ENCODE measurements at places on chromosomes 4 and X.

- no peak for DNase-seq
Observed at GRCh38 chr4:137956256-137956655, 285.9 kb downstream of the SLC7A11 start.

DNA sequence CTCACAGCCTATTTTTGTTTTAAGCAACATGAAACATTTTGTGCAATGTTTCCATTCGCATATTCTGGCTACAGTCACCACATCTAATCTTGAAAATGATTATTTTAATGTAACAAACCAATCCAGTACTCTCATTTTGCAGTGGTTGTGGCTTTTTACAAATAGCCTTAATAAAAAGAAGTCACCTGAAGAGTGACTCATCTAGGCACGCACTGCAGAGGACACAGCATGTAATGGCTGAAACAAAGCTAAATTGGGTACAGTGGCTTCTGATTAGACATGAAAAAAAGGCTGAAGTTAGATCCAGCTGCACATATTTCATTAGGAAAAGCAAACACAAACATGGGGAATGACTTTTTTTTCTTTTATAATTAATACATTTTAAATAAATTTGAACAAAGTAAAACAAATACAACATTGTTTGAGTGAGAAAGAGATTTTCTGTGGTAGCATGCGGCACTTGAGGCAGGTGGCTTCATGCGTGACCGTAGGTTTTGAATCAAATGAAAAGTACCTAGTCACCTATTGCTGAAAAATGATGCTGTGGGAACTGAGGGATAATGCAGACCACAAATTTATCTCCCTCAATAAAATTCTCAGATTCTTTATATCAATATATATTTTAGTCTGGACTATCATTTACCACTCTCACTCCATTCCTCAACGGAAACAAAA lies 240.8 kb upstream of the DDX53 start:
- DNase-seq = no peak

DNA sequence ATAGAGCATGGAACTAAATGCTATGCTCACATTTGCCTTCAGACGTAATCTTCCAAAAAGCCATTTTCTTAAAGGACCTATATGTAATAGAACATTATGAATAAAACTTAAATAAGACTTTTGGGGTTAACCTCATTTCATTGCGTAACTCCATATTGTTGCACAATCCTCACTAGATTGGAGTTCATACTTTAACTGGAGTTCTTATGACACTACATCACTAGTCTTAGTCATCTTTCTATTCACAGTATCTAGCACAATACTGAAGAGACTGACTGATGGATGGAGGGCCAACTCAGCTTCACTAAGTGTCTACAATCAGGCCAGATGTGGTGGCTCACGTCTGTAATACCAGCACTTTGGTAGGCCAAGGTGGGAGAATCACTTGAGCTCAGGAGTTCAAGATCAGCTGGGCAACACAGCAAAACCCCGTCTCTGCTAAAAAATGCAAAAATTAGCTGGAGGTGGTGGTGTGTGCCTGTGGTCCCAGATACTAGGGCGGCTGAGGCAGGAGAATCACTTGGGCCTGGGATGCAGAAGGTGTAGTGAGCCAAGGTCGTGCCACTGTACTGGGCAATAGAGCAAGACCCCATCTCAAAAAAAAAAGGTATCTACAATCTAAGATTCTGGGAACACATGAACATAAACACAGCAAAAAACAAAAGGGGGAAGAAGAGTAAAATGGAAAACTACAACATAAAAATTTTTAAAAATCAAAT lies 80.8 kb upstream of the MAB21L2 start:
- no peak for DNase-seq

DNA sequence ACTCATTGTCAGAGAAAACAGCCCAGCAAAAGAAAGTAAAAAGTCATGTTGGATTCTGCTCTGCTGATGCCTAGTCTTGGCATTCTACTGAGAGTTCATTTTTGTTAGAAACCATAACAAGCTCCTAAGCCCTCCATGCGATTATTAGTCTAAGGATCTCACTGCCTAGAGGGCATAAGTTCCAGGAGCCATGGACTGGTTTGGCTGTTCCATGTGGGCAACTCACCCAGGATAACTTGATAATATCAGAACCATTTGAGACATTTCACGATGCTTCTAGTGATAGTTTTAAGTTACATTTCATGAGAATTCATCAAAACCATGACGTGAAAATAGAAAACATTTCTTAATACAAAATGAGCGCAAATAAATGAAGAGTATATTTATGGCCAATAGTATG lies 376.8 kb upstream of the GALNT7 start:
- DNase-seq = no peak

- DNase-seq = no peak
Observed at GRCh38 chr4:27836523-27836922, 975.9 kb downstream of the STIM2 start.

- no peak for DNase-seq
Observed at GRCh38 chr4:14265651-14266050, 638.1 kb upstream of the BOD1L1 start.

DNA sequence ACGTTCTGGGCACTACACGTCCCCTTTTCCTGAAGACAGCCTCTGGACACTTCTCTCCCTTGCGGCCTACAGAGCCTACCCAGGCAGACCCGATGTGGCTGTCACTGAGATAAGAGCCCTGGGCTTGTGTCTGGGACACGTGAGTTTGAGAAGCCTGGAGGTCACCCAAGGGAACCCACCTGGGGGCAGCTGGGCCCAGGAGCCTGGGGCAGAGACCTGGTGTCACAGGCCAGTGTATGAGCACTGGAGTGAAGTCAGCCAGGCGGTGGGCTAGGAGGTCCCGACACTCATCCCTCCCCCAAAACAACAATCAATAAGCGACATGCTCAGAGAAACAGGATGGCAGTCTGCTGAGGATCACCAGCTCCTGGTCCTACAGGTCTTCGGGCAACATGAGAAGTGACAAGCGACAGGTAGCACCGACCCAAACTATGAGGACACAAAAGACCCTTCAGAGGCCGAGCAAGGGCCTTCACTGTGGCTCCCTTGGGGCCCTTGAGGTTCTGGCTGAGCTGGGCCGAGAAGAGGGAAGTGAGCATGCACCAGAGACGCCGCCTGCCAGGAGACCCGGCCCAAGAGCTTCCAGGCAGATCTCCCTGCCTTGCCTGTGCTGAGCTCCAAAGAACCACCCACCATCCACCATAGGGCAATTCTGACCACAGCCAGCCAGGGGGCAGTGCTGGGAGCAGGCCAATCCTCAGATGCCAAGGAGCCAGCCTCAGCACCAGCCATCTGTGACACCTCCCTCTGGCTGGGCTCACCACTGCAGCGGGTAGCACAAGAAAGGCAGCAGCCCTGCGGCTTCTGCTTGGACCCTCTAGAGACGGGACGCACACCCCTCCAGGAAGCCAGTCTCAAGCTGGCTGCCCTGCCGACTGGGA lies 11.0 kb upstream of the DUSP9 start:
- DNase-seq = no peak

GRCh38 chr4:8818063-8818881 lies 53.4 kb downstream of the HMX1 start:
- no peak for DNase-seq

DNA sequence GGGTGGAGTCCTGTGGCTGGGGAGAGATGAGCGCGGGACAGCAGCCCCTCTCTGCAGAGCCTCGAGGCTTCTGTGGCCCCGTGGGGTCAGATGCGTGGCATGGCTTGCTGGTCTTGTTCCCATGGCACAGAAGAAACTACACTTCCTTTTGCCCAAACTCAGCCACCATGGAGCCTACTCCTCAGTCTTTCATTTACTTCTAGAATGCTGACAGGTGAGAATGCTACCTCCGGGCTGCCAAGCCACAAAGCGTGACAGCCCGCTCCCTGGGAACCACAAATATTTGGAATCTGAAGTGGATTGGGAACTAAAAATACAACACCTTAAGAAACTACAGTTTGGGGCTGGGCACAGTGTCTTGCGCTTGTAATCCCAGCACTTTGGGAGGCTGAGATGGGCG lies 98.0 kb downstream of the TRAPPC11 start:
- DNase-seq = no peak

GRCh38 chr4:103895876-103896465 lies 176.2 kb upstream of the TACR3 start:
- no peak for DNase-seq

- DNase-seq = no peak
Observed at GRCh38 chr4:120331486-120332370, 265.1 kb upstream of the MAD2L1 start.

- DNase-seq = no peak
Observed at GRCh38 chrX:8864161-8864560, 63.0 kb upstream of the FAM9A start.

DNA sequence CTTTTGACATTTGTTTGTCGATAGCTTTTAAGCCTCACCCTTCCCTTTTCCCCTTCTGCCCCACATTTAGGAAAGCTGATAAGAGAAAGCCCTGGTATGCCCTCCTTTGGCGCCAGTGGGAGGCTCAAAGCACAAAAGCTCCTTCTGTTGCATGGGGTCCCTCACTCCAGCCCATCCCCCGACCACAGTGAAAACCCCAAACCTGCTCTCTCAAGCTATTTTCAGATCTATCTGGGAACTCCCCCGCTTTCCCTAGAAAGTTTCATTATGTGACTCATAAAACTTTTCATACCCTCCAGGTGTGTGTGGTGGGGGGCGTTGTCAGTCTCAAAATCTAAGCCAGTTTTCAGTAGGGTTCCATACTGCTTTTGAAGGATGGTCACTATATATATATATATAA lies 259.0 kb upstream of the PCDH7 start:
- DNase-seq = no peak

- DNase-seq = no peak
Observed at GRCh38 chr4:139137763-139138162, 39.3 kb downstream of the ELF2 start.

DNA sequence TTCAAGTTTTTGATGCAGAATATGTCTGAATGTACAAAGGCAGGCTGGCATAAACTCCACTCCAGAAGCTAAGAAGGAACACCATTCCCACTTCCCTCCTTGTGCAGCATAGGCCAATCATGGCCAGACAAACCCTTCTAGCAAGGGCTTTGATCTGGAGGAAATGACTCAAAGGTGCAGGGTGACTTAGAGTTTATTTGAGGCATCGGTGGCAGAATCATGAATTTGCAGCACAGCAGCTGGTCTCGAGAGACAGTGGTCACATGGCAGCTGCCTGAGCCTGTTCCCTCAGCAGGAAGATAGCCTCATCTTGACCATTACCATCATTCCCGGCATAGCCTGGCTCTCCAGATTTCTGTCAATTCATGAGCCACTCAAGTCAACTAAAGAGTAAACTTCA lies 154.5 kb downstream of the ATP10D start:
- no peak for DNase-seq

- no peak for DNase-seq
Observed at GRCh38 chr4:27000820-27001219, 140.2 kb downstream of the STIM2 start.

DNA sequence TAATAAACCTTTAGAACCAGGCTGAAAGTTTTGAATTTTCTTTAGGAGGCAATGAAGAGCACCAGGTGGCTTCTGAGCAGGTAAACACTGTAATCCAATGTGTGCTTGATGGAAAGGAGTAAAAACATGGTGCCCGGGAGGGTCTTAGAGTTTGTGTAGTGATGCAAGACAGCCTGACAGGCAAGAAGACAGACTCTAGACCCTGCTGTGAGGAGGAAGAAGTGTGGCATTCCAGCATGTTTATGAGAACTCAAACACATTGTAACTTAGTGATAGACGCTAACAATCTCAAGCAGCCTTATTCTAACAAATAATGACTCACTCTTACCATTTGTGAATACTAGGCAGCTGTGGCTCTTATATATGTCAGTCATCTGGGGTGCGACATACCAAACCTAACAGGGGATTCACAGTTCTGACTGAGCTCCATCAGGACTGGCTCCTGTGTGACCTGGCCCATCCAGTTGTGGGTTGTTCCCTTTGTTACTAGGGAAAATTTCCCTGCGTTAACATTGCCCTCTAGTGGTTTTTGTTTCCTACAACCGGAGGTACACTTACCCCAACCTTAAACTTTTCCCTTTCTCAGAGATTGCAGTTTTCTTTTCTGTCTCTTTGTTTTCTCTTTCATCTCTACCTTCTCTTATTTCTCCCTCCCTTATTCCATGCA lies 53.8 kb downstream of the VSIG4 start:
- DNase-seq = no peak

DNA sequence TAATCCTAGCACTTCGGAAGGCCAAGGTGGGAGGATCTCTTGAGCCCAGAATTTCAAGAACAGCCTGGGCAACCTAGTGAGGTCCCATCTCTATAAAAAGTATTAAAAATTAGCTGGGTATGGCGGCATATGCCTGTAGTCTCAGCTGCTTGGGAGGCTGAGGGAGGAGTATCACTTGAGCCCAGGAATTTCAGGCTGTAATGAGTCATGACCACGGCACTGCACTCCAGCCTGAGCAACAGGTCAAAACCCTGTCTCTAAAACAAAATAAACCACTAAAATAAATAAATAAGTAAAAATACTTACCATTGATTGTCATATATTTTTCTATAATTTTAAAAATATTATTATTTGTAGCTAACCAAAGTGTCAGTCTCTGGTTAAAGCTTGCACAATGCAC lies 315.6 kb upstream of the SMIM31 start:
- DNase-seq = no peak

- DNase-seq = no peak
Observed at GRCh38 chr4:6386091-6386490, 86.3 kb downstream of the PPP2R2C start.

All from GM18507 (cell line).